Heart right ventricle (tissue), 16 donors: ENCODE measurements at places on chromosomes 4 and X. TPM values are rescaled to one million over a fixed set of nuclear protein-coding genes. Genes with fewer than 3 reads are reported as not detected.

- no peaks in the 10 kb centered on the region for H3K27me3 ChIP-seq
- DNase-seq = no peak
- no peaks in the 10 kb centered on the region for H3K36me3 ChIP-seq
- H3K27ac ChIP-seq = no peak overlapping the region
- H3K4me1 ChIP-seq = no peaks in the 10 kb centered on the region
- H3K4me3 ChIP-seq = no peak overlapping the region
These were observed 897 bp downstream of the PNMA6F start for GRCh38 chrX:153320555-153321184.

DNA sequence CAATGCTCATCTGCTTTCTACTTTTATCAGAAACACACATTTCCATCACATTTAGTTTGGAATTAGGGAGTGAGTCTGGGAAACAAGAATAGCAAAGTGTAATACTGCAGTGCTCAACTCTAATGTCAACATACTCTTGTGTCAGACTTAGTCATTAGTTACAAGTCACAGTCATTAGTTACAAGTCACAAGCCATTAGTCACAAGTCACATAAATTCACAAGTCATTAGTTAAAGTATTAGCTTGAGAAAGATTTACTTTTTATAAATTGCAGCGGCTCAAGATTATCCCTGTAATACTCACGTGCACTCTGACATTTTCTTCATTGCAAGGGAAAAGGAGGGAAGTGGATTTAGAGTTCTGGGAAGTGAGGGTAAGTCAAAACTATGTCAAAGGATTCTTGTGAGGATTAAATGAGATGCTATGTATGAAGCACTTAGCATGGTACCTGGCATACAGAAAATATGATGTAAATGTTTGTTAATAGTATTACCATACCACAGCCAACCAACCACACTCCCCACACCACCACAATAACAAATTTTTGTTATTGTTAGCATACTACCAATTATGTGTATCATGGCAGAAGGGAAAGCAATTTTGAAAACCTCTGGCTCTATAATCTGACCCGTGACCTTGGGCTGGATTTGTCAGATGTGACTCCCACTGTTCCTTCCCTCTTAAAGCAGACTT is 116.6 kb downstream of the ARHGAP24 start:
- no peaks in the 10 kb centered on the region for H3K36me3 ChIP-seq
- no peak for DNase-seq
- no peak overlapping the region for H3K27ac ChIP-seq
- peaks cover 7% of the 10 kb centered on the region for H3K4me1 ChIP-seq
- H3K27me3 ChIP-seq = no peaks in the 10 kb centered on the region

DNA sequence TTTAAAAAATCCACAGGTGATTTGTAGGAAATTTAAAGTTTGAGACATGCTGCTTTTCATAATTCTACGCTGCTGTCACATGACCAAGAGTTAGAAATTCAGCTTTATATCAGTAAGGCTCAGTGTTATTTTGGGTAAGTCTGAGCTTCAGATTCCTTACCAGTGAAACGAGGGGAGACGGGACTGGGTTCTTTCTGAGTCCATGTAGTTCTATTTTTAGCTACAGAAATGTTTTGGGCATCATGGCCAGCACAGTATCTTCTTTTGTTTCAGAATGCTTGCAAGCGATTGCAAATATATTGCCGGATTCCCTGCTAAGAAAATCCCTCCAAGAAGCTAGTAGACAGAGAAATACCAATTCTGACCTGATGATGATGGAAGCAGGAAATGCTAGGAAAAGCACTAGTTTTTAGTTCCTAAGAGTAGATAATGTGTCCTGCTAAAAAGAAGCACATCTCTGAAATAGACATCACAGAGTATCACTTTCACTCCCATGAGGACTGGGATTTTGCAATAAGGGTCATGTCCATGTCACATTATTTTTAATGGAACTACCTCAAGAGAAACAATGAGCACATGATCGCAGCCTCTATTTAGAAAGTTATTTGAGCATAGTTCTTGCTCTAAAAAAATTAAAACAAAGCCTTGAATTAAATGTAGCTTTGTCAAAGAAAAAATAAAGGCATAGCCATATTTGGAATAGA is 10.9 kb downstream of the ATP1B4 start:
- no peak for DNase-seq
- H3K27me3 ChIP-seq = peaks cover 12% of the 10 kb centered on the region
- no peak overlapping the region for H3K4me3 ChIP-seq

DNA sequence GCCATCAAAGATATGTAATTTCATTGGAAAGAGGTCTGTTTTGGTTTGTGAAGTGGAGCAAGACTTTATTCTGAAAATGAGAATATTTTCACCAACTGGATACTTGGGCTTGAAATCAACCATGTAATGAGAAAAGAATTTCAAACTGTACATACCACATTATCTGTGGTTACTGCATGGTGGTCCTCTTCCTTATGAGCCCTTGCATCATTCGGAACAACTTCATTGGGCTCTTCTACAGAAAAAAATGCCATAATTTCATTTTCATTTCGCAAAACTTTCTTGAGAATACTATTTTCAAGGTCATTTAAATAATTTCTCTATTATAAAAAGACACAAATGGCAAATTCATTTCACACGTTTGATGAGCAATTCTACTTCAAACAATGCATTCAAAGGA is 148.6 kb upstream of the RPS6KA6 start:
- no peaks in the 10 kb centered on the region for H3K4me1 ChIP-seq
- no peak overlapping the region for H3K4me3 ChIP-seq
- no peaks in the 10 kb centered on the region for H3K36me3 ChIP-seq
- H3K27me3 ChIP-seq = no peaks in the 10 kb centered on the region
- no peak overlapping the region for H3K27ac ChIP-seq
- no peak for DNase-seq

DNA sequence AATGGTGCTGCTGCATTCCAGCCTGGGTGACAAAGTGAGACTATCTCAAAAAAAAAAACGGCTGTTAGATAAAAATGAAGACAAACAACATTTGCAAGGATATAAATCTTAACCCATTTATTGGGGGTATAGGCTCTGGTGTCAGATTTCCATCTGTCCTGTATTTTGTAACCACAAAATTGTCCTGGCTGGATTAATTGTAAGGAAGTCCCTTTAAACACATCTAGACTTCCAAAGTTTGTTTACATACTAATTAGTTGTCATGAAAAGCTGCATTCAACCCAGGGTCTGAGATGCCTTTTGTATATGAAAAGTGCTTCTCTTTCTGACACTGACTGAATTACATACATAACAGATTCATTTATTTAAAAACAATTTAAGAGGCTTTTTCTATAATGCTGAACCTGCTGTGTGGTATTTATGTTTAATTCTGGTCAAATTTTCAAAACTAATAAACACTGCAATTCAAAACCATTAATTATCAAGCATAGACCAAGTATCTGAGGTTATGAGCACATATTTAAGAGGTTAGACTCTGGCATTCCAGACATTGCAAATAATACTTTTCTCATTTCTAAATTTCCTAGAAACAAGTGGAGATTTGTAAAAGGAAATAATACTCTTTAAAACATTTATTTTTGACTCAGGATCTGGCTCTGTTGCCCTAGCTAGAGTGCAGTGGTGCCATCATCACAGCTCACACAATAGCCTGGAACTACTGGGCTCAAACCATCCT is 17.5 kb upstream of the UGDH start:
- H3K27me3 ChIP-seq = no peaks in the 10 kb centered on the region
- no peaks in the 10 kb centered on the region for H3K4me1 ChIP-seq
- H3K36me3 ChIP-seq = peaks cover 16% of the 10 kb centered on the region
- no peak overlapping the region for H3K4me3 ChIP-seq
- no peak overlapping the region for H3K27ac ChIP-seq

GRCh38 chrX:44228621-44229020 is 114.9 kb downstream of the EFHC2 start:
- H3K4me3 ChIP-seq = no peak overlapping the region
- no peak for DNase-seq
- H3K27ac ChIP-seq = no peak overlapping the region
- H3K4me1 ChIP-seq = no peaks in the 10 kb centered on the region
- no peaks in the 10 kb centered on the region for H3K36me3 ChIP-seq

- no peaks in the 10 kb centered on the region for H3K27me3 ChIP-seq
- no peak overlapping the region for H3K27ac ChIP-seq
- no peak overlapping the region for H3K4me3 ChIP-seq
- no peaks in the 10 kb centered on the region for H3K4me1 ChIP-seq
- DNase-seq = peak; percentile 50
These were observed 55.5 kb upstream of the MAGED1 start for GRCh38 chrX:51837921-51838320.

DNA sequence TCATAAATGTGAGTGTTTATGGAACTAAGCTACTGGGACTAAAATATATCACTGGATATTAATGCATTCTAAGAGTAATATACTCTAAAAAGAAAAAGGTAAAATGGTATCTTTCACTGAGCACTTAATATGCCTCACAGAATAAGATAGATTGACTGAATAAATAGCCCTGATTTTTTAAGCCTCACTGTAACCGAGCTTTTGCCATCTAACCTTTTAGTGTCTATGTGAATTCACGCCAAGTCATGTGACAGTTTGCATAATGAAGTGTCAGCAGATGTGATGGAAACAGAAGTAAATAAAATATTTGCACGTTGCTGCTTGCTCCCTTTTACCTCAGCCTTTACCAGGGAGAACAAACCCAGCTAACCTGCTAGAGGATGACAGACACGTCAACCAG is 119.7 kb upstream of the NWD2 start:
- H3K27me3 ChIP-seq = no peaks in the 10 kb centered on the region
- no peaks in the 10 kb centered on the region for H3K4me1 ChIP-seq
- H3K27ac ChIP-seq = no peak overlapping the region
- no peaks in the 10 kb centered on the region for H3K36me3 ChIP-seq
- no peak for DNase-seq

DNA sequence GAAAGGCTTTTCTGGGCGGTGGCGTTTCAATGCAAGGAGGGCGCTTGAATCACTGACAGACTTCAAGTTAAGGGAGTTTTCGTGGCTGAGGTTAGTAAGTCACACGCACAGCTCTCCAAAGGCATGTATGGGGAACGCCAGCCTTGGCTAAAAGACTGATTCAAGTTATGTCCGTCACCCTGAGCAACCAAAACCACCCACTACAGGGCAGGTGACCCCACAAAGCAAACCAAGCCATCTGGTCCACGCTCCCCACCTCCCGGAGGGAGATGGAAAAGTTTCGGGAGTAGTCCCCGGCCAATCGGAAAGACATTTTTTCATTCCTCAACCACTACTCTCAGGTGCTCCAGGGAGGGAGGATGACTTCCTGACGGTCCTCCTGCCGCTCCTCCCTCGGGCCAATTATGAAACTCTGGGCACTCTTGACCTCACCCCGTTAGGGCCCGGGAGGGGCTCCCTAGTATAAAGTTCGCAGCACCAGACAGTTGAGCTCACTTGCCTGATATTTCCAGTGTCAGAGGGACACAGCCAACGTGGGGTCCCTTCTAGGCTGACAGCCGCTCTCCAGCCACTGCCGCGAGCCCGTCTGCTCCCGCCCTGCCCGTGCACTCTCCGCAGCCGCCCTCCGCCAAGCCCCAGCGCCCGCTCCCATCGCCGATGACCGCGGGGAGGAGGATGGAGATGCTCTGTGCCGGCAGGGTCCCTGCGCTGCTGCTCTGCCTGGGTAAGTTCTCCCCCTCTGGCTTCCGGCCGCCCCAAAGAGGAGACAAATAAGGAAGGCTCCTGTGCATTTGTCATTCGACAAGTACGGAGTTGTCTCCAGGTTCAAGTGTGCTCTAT is at the start of gene EREG:
TSS of gene EREG (plus strand) at position 494 of the 840 bp plus-strand sequence. CDS start at position 658, 164 bp downstream.
- no peak within 1 kb of the TSS for H3K27ac ChIP-seq
- H3K36me3 ChIP-seq = no peaks in the 10 kb centered on the region
- DNase-seq = peak; percentile 15
- H3K27me3 ChIP-seq = peaks cover 50% of the 10 kb centered on the region
- H3K4me1 ChIP-seq = peaks cover 16% of the 10 kb centered on the region

DNA sequence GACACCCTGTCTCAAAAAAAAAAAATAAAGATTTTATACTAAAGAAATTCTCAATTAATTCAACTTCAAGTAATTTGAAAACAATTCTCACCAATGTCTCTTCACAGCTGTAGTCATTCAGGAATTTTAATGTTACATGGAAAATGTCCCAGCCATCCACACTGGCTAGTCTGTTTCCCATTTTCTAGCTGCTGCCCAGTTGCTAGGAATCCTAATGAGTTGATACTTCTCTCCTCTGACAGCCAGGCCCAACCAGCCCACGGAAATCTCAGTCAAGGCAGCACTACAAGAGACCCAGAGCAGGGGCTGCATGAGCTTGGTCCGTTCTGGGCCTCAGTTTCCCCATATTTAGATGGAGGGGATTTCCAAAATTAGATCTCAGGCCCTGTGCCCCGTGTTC is 59.1 kb downstream of the CASP3 start:
- H3K27ac ChIP-seq = no peak overlapping the region
- H3K27me3 ChIP-seq = no peaks in the 10 kb centered on the region
- no peak overlapping the region for H3K4me3 ChIP-seq
- H3K36me3 ChIP-seq = no peaks in the 10 kb centered on the region

DNA sequence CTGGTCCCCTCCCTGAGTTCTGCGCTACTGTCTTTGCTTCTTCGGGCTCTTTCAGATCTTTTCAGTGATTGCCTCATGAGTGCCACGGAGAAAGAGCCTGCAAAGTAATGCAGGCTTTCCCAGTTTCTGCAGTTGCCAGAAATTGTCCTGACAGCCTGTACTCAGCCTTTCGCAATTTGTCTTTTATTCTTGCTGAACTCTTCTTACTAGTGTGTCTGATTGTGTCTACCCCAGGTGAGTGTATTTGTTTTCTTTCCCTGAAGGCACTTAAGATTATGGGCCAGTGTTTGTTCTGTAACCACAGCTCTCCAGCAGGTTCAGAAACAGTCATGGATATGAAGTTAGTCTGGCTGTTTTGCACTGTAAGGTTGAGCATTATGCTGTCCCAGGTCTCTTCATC is 47.1 kb downstream of the FAM193A start:
- H3K27me3 ChIP-seq = no peaks in the 10 kb centered on the region
- H3K4me3 ChIP-seq = no peak overlapping the region
- no peak overlapping the region for H3K27ac ChIP-seq
- no peaks in the 10 kb centered on the region for H3K36me3 ChIP-seq
- H3K4me1 ChIP-seq = peaks cover 44% of the 10 kb centered on the region

DNA sequence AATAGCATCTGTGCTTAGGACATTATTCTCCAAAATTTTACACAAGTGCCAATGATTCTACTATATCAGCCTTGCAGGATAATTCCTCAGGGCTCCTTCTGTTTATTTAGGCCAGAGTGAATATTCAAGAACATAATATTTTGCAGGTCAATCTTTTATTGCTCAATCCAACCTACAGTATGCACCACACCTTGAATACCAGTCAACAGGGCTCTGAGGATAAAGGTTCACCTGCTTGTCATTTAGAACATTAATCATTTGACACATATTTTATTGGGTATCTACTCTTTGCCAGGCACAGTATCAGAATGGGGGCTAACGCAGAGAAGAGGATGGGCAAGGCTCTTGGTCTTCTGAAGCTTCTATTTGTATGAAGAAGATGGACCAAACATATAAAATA is 66.2 kb upstream of the SHISA3 start:
- DNase-seq = no peak
- H3K27me3 ChIP-seq = no peaks in the 10 kb centered on the region
- no peak overlapping the region for H3K27ac ChIP-seq
- H3K4me1 ChIP-seq = no peaks in the 10 kb centered on the region
- H3K36me3 ChIP-seq = no peaks in the 10 kb centered on the region

GRCh38 chr4:26248647-26249046 is 72.2 kb upstream of the RBPJ start:
- H3K4me1 ChIP-seq = peaks cover 4% of the 10 kb centered on the region
- no peak overlapping the region for H3K4me3 ChIP-seq
- DNase-seq = no peak
- no peak overlapping the region for H3K27ac ChIP-seq
- no peaks in the 10 kb centered on the region for H3K36me3 ChIP-seq

The CABS1 gene
- total RNA-seq = not detected

The LDOC1 gene
- 2.0 TPM for total RNA-seq

The GLOD5 gene
- total RNA-seq = not detected

The CXCL10 gene
- total RNA-seq = 1.1 TPM

The DGKK gene
- not detected for total RNA-seq
